ENCODE measurements at places on chromosomes 6 and 20.

- no peak for DNase-seq
Observed at GRCh38 chr6:112478036-112478435, 130.9 kb downstream of the RFPL4B start.

- no peak for DNase-seq
Observed at GRCh38 chr6:32140420-32141046, 10.4 kb upstream of the FKBPL start.

- no peak for DNase-seq
Observed at GRCh38 chr6:157382821-157383220, 1.8 kb downstream of the ZDHHC14 start.

GRCh38 chr6:37454420-37455140 lies 21.6 kb downstream of the CMTR1 start:
- DNase-seq = no peak

- no peak for DNase-seq
Observed at GRCh38 chr20:48236000-48236970, 451.0 kb upstream of the SULF2 start.

- peak; percentile 22 for DNase-seq
Observed at GRCh38 chr20:19017104-19017690, 195.2 kb upstream of the SLC24A3 start.

GRCh38 chr20:38137441-38138037 lies 27.5 kb downstream of the TGM2 start:
- no peak for DNase-seq

DNA sequence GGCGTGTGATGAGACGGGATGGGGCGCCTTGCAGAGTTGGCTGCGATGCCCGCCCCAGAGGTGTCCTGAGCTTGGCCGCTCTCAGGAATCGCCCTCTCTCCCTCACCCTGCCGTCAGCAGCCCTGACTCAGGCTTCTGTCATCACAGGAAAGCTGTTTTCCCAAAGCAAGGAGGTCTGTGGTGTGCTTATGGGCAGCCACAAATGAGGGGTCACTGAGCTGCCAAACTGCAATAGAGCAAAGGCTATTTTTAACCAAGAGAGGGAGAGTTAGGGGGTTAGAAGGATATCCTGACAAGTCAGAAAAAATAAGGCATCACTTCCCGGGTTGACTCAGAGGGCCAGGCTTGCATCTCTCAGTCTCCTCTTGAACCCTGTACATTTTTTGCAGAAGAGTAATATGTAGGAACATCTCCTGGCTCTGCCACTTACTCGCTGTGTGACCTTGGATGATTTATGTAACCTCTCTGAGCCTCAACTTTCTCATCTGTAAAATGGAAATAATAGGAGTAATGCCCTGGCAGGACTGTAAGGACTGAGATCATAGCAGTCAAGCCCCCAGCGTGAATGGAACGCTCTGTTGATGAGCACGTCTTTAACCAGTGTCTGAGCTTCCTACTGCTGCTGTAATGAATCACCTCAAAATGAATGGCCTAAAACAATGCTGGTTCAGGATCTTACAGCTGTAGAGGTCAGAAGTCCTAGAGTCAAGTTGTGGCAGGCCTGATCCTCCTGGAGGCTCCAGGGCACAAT lies 181.9 kb downstream of the NFATC2 start:
- no peak for DNase-seq

GRCh38 chr6:114346451-114346850 lies 3.6 kb upstream of the HS3ST5 start:
- peak; percentile 33 for DNase-seq

- DNase-seq = peak; percentile 48
Observed at GRCh38 chr6:153858529-153858928, 180.5 kb upstream of the OPRM1 start.

DNA sequence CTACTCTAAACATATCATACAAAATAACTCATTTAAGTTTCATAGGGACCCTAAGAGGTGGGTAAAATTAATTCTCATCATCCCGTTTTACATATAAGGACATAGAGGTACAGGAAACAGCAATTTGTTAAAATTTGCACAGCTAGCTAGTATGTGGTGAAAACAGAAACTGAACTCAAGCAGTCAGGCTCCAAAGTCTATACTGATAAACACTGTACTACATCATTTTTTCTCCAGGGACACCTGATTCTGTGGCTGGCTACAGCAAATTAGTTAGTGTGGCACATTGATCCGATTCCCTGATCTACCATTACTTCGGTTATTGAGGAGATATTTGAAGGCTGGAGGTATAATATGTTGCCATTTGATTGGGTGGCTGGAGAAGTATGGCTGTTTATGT lies 36.2 kb upstream of the E2F3 start:
- DNase-seq = no peak

- DNase-seq = no peak
Observed at GRCh38 chr20:11080781-11081377, 407.1 kb upstream of the JAG1 start.

DNA sequence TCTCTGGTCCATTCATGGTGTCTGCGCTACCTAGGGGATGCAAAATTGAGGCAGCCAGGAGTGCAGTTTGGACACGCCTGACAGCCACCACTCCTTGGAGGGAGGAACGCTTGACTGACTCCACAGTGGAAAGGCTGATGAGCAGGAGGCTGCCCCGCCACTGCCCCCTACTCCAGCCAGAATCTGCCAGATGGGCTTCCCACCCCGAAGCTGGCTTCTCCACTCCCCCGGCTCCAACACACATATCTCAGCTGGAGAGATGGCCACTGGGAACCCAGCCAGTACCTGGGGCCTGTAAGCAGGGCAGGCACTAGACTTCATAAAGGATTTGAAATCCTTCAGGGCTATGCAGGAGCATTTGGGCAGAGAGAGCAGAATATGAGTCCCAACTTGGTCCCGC lies 51.4 kb upstream of the BLCAP start:
- DNase-seq = no peak

- DNase-seq = no peak
Observed at GRCh38 chr20:36859700-36860330, 16.1 kb upstream of the TLDC2 start.

DNA sequence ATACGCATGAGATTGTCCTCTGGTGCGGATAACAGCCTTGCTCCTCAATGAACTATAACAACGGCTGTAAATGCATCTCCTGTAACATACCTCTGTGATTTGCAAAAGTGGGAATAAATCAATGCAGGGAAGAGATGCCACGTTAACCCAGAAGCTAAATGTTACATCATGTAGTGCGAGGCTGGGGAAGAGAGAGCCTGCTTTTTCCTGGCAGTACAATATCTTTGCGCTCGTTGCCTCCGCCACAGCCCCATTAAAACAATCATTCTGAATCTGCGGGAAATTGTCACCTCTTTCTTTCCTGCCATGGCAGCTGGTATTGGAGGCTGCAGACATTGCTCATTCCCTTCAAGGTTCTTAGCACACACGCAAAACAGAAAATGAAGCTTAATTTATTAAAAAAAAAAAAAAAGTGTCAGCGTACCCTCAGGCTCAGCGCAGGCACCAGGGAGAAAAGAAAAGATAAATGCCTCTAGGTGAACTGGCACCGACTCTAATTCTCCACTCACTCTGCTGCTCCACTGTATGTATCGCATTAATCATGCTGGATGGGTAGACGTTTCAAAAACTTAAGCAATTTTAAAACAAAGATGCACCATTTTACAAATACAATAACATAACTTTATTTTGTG lies 70.2 kb upstream of the TFB1M start:
- DNase-seq = no peak

DNA sequence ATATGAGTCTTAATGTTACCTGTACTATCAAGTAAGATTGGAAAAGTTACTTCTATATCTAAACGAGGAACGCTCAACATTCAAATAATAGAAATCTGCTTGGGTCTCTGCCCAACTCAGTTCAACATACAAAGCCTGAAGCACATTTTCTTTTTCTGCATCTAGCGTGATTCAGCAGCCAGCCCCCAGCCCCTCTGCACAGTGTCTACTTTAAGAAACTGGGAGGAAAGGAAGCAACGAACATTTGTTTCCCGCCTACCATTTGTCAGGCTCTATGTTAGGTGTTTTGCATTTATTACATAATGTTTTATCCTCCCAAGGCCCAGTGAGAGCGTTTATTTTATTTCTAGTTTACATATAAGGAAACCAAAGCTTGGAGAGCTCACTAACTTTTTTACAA lies 17.3 kb downstream of the PHACTR1 start:
- no peak for DNase-seq

GRCh38 chr6:169990095-169991030 lies 238.9 kb downstream of the ERMARD start:
- DNase-seq = peak; percentile 90

GRCh38 chr6:63565058-63565726 lies 7.1 kb upstream of the LOC128125822 start:
- no peak for DNase-seq

GRCh38 chr6:137497721-137498463 lies 3.7 kb upstream of the OLIG3 start:
- no peak for DNase-seq

GRCh38 chr6:115945306-115945705 lies 115.4 kb downstream of the FRK start:
- no peak for DNase-seq

DNA sequence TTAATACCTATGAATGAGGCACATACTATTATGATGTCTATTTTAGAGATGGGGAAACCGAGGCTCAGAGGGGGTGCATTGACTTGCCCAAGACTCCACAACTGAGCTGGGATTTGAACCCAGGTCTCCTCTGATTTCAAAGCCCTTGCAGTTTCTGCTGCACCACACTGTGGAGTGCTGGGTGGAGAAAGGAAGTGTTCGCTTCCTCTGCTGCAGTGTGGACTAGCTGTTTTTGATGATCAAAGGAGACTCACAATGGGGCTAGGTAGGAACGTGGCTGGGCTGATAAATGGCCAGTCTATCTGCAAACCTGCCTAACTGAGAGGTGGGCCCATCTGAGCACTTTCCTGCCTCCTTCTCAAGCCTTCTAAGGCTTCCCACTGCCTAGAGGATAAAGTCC lies 87.2 kb downstream of the CD40 start:
- peak; percentile 71 for DNase-seq

- DNase-seq = no peak
Observed at GRCh38 chr6:141830530-141830929, 302.2 kb upstream of the GJE1 start.

DNA sequence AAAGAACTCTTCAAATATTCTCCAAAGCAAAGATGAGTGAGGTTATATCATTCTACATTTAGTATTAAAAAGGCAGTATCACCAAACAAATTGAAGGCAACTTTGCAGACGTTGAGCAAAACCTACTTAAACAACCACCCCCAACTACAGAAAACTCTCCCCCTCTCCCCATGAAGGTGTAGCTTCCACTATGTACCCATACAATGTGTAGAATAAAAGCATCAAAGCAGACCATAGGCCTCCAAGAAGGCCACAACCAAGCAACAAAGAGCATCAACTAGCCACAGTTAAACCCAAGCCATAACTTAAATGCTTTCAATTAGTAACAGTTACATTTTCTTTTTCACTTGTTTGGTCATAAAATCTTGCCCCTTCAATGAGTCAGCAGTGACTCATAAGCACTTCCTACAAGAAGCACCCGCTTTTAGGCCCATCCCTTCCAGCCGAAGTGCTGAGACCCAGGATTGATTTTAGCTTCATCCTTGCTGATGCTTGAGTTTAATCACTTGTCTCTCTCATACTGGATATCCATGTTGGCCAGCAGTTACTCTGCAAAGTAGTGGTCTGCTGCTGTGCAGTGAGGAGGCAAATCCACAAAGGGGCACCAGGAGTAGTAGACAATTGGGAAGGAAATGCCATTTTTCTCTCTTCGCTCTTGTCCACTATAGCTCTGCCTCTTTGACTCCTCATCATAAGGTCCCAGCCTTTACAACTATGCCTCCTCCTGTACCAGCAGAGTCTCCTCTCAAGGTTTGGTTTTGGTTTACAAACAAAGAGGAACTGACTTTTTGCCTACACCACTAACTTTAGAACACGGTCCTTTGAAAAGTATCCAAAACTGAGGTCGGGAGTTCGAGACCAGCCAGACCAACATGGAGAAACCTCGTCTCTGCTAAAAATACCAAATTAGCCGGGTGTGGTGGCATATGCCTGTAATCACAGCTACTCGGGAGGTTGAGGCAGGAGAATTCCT lies 8.4 kb upstream of the NUP153 start:
- peak; percentile 90 for DNase-seq

GRCh38 chr6:107059606-107060005 lies 31.6 kb downstream of the MTRES1 start:
- no peak for DNase-seq

DNA sequence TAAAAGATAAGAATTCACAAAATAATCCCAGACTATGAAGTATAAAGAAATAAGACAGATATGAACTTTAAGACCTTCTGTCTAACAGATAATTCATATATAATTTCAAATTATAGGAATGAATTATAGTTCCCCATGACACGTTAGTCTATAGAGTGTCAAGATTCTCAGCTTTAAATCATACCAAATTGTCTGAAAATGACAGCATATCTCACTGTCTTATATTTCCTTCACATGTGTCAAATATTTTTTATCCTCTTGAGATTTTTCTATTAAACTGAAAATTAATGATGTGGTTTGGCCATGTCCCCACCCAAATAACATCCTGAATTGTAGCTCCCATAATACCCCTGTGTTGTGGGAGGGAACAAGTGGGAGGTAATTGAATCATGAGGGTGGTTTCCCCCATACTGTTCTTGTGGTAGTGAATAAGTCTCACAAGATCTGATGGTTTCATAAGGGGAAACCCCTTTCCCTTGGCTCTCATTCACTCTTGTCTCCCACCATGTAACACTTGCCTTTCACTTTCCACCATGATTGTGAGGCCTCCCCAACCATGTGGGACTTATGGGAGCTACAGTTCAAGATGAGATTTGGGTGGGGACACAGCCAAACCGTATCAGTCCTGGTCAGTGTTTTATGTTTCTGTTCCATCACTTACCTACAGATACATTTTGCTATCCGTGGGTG lies 825.3 kb upstream of the GJE1 start:
- no peak for DNase-seq

- DNase-seq = no peak
Observed at GRCh38 chr6:162973980-162974379, 246.2 kb downstream of the PACRG start.

DNA sequence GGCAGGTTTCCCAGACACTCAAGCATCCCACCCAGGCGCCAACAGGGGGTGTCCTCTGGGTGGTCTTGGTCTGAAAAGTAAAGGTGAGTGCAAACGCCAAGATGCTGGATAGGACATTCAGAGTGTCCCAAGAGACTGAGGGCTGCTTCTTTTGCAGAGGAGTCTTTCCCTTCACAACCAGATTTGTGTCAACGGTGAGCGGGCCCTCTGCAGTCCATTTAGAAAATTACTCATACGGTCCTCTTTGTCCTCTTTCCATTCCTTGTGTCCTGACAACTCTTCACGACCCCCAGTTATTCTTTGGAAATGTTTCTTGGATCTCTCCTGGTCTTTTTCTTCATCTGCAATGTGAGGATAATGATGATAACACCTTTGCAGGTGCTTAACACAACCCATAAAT lies 257.8 kb downstream of the CDC5L start:
- DNase-seq = peak; percentile 35

GRCh38 chr20:2528671-2529271 lies 7.6 kb upstream of the TMC2 start:
- no peak for DNase-seq

Measured in NB4 (cell line).